ENCODE measurements at places on chromosomes 11 and 22.

- no peak for DNase-seq
Observed at GRCh38 chr11:95697614-95698408, 91.8 kb downstream of the FAM76B start.

DNA sequence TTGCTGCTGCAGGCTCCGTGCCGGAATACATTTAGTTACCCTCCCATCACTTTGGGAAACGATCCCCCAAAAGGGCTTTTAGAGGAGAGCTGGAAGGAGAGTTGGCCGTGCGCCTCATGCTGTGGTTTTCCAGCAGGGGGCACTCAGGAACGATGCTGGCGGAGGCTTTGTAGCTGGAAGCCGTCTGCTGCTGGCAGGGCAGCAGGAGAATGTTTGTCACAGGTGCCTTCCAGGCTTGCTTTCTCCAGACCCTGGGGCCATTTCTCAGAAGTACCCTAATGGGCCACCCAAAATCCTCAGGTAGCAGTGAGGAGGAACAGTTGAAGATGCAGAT lies 30.0 kb upstream of the CABP7 start:
- DNase-seq: no peak

DNA sequence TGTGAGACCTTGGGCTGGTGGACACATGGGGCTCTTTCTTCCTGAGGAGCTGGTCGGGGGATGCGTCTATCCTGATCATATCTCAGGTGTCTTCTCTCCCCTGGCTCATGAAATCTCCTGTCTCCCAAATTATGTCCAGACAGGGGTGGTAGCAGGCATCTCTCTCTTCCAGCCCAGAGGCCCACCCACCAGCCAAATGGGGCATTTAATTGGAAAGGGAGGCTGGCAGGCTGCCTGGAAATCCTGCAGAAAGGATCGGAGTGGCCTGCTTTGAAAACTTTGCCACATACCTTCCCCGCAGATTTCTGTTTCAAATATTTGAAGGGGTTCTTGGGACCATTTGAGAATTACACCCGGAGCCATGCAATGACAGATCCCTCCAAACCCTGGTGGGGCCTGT lies 37.4 kb downstream of the SMIM38 start:
- DNase-seq: no peak

DNA sequence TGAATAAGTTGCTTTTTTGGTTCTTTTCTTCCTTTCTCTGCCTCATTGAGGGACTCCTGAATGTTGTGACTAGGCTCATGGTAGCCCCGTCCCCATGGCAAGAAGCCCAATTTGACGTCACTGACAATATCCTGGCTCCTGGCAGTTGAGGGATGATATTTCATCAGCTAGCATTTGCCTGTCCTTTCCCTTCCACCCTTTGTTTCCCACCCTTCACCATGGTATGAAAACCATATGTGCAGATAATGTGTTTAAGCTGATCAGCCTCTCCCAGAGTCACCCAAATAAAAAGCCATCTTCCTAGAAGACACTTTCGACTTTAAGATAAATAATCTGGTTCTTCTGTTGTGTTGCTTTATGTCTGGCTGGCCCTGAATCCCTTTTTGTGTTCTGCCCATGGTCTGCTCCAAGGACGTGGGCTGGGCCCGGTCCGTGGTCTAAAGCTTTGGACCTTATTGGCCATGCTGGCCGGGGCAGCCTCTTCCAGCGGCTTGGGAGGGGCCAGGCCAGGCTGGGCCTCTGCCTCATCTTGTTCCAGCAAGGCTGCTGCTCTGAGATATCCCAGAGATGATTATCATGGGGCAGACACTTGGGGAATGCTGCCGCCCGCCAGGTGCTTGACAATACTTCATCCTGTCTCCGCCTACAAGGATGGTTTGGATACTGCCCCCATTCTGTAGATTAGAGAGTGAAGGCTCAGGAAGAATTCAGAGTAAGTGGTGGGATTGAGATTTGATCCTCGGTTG lies 5.1 kb downstream of the TSPAN18 start:
- no peak for DNase-seq

- no peak for DNase-seq
Observed at GRCh38 chr11:92550411-92550810, 325.8 kb downstream of the FAT3 start.

GRCh38 chr22:36292823-36293530 lies 40.0 kb downstream of the APOL1 start:
- no peak for DNase-seq

GRCh38 chr11:83663446-83663845 lies 377.3 kb upstream of the CCDC90B start:
- DNase-seq: no peak

- DNase-seq: no peak
Observed at GRCh38 chr11:119427279-119427678, 4.3 kb upstream of the THY1 start.

DNA sequence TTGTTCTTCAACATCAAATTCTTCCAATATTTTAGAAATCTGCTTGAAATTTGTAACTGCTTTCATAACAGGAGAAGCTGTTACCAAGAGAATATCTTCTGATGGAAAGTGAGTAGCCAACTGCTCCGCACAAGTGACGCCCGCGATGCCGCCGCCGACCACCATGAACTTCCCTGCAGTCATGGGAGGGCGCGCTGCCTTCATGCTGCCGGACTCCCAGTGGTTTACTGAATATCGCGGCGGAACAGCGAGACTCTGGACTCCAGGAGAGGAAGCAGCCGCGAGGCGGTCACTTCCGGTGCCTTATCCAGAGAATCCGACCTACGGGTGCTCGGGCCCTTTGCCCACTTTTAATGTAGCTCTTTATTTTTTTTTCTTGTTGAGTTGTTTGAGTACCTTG lies 190.6 kb downstream of the GUCY1A2 start:
- DNase-seq: no peak

GRCh38 chr11:106463154-106463553 lies 385.7 kb downstream of the AASDHPPT start:
- DNase-seq: no peak

- no peak for DNase-seq
Observed at GRCh38 chr11:97909614-97910399, 1110.9 kb upstream of the CNTN5 start.

DNA sequence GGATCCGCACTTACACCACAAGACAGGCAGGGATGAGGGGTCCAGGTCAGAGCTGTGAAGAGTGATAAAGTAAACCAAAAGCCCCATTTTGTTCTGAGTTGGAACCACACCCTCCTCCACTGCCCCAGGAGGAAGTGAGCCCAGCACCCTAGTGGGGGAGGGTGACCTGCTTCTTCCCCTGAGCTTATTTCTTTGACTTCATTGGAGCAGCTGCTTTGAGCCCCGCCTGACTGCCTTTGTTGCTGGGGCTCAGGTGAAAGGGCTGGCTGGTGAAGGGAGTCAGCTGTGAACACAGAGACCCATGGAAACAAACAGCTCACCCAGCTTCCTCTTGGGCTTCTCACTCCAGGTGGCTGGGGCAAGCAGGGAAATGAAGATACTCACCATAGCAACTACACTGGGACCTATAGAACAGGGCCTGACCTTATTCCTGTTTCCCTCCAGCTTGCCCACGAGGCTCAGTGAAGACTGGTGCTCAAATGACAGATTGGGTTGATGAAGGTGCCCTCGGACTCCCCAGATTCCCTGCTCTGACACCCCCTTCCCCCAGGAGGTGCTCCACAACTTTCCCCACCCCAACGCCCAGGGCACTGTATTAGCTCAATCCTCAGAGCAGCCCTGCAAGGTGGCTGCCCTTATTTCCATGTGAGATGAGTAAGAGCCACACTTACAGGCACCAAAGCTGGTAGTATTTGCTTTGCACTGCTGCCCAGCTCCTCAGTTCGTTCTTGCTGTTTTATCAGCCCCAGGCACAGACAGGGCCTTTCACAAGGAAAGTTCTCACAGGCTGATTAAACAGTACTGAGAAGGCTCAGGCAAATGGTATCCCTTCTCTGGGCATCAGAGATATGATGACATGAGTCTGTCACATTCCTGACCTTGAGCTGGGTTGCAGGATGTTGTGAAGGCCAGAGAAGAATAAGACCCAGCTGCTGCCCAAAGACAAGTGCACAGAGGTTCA lies 2.4 kb downstream of the UCP2 start:
- DNase-seq: peak; percentile 56

DNA sequence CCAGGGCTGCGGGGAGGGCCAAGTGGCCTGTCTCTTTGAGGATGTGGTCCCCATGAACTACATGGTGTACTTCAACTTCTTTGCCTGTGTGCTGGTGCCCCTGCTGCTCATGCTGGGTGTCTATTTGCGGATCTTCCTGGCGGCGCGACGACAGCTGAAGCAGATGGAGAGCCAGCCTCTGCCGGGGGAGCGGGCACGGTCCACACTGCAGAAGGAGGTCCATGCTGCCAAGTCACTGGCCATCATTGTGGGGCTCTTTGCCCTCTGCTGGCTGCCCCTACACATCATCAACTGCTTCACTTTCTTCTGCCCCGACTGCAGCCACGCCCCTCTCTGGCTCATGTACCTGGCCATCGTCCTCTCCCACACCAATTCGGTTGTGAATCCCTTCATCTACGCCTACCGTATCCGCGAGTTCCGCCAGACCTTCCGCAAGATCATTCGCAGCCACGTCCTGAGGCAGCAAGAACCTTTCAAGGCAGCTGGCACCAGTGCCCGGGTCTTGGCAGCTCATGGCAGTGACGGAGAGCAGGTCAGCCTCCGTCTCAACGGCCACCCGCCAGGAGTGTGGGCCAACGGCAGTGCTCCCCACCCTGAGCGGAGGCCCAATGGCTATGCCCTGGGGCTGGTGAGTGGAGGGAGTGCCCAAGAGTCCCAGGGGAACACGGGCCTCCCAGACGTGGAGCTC lies 13.5 kb downstream of the ADORA2A start:
- no peak for DNase-seq

DNA sequence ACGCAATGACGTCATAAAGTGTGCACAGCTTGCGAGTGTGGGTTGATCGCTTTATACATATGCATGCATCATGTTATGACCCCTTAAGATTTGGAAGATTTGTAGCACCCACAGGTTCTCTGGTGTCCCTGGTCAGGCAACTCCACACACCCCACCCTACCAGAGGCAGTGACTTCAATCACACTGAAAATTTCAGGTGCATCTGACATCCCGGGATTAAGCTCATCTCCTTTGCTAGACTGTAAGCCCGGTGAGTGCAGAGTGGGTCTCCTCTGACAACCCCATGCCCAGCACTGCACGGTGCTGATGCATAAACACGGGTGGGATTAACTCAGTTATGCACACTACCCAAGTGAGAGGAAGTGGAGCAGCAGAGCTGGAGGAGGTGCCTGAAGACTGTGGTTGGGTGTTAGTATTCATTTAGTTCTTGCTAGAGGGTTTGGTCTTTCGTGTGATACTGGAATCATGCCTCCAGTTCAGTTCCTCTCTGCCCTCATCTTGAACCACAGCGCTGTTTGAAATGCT lies 6.5 kb downstream of the ARSA start:
- DNase-seq: no peak

DNA sequence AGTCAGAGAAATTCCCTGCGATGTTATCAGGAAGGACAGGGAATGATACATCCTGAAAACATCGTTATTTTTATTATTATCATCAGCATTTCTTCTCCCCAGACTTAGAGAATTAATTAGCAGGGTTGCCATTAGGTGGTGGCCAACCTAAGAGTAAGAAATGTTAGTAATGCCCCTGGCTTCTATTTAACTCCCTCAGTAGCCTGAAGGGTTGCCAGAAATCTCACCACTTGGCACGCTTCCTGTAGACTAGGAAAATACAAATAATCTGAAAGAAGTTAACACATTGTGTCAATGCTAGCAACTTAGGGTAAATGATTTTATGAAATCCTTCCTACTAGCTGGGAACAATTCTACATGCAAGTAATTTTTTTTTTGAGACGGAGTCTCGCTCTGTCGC lies 45.5 kb downstream of the ENDOD1 start:
- DNase-seq: no peak

DNA sequence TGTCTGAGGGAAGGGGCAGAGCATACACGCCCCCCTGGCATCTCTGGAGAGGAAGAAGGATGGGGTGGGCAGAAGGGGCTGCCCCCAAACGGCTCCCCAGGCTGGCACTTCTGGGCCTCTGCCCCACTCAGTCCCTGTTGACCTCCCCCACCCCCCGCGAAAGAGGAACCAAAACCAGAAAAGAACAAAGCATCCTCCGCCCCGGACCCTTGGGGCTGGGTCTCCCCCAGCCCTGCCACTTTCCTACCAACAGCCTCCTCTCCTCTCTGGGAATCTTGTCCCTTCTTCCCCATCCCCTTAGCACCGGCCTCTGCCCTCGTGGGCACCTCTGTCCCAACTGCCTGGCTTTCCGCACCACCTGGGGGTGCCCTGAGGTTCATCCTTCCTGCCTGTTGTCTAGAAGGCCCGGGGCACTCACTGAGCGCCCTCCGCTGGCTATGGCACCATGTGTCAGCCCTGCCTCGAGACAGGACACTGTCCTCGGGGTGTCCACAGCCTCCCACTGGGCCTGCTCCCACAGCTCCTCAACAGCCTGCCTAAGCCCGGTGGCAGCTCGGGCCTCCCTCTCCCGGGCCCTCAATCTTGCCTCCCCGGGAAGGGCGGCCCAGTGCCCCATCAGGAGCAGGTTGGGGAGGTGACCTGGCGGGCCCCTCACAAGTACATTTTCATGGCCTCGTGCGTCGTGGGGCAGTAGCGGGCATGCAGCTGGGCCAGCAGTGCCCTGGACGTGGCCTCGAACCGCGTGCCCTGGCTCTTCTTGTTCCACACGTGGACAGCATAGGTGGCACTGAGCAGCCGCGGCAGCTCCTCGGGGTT lies 28.2 kb downstream of the A4GALT start:
- no peak for DNase-seq

DNA sequence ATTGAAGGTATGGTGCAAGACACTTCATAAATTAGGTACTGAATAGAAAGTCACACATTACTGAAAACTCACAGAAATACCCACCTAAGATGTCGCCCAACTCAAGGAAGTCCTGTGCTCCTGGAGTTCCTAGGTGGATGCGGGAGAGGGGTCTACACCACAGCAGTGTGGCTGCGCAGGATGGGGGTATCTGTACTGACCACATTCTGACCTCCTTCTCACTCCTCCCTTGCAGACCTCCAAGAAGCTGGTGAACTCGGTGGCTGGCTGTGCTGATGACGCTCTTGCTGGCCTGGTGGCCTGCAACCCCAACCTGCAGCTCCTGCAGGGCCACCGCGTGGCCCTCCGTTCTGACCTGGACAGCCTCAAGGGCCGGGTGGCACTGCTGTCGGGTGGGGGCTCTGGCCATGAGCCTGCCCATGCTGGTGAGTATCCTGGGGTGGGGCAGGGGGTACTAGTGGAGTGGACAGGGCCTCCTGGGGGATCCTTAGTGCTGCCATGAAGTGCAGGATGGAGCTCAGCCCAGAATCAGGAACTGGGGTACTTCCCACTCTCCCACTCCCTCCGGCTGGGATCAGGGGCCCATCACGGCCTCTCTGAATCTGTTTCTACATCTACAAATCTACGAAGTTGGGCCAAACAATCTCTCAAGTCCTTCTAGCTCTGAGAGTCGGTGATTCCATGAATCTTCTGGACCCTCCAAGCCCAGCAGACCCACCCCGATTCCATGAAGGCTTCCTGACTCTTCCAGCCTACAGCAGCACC lies 4.9 kb downstream of the TKFC start:
- no peak for DNase-seq

Measured in stimulated activated CD8-positive, alpha-beta memory T cell treated with anti-CD3 and anti-CD28 coated beads, Interleukin-15, amount 100 ng/mL, for 1 hour (primary cell).